Stimulated activated CD8-positive, alpha-beta memory T cell treated with anti-CD3 and anti-CD28 coated beads, Interleukin-7, amount 100 ng/mL, for 48 hours (primary cell): ENCODE measurements at places on chromosomes 3 and 15.

GRCh38 chr15:77112838-77113504, 42.1 kb upstream of the TSPAN3 start:
- no peak for DNase-seq

DNA sequence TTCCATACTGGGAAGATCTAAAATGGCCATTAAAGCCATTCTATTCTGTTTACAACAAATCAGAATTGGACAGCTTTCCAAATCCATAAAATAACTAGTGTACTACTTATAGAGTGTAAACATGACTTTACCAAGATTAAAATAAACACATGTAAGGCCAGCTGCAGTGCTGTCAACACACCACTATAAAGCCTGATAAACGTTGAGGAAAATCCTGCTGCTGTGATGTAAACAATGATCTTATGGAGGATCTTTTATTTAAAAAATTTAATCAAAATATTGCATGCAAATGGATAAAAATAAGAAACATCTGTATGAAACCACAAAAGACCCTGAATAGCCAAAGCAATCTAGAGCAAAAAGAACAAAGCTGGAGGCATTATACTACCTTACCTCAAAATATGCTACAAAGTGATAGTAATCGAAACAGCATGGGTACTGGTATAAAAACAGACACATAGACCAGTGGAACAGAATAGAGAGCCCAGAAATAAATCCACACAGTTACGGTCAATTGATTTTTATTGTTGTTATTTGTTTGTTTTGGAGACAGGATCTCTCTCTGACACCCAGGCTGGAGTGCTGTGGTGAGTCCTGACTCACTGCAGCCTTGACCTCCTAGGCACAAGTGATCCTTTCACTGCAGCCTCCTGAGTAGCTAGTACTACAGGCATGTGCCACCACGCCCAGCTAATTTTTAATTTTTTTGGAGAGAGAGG, 428.8 kb upstream of the C2CD4B start:
- no peak for DNase-seq

DNA sequence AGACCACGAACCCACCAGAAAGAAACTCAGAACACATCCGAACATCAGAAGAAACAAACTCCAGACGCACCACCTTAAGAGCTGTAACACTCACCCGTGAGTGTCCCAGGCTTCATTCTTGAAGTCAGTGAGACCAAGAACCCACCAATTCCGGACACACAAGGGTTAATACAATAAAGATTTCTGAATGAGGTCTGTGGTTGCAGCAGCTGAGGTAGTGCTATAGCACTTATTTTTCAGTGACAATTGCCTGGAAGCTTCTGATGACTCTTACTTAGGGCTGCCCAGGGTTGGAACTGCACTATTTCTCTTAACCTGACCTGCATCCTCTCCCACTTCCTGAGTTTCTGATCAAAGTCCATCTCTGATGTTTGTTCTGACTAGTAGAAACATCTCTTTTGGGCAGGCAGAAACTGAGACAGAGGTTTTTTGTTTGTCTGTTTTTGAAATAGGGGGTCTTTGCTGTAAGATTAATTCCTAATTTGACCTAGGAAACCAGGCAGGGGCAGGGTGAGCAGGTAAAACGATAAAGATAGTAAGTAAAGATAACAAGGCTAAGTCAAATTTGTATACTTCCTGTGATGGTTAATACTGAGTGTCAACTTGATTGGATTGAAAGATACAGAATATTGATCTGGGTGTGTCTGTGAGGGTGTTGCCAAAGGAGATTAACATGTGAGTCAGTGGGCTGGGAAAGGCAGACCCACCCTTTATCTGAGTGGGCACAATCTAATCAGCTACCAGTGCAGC, 169.1 kb downstream of the GAP43 start:
- no peak for DNase-seq

DNA sequence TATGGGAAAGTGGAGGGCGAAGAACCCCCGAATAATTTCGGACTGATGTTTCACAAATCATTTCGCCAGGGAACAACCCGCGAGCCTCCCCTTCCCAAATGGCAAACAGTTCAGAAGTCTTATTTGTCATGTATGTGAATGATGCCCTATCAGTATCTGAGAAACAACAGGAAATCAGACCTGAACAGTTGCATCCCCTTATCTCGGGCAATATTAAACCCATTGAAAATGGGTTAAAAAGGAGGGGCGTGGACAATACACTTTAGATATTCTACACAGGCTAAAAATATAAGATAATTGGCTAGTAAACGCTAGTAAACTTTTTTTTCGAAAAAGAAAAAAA, 1003.3 kb upstream of the NR2F2 start:
- no peak for DNase-seq

GRCh38 chr15:94367726-94368535, 136.6 kb downstream of the MCTP2 start:
- DNase-seq = no peak

DNA sequence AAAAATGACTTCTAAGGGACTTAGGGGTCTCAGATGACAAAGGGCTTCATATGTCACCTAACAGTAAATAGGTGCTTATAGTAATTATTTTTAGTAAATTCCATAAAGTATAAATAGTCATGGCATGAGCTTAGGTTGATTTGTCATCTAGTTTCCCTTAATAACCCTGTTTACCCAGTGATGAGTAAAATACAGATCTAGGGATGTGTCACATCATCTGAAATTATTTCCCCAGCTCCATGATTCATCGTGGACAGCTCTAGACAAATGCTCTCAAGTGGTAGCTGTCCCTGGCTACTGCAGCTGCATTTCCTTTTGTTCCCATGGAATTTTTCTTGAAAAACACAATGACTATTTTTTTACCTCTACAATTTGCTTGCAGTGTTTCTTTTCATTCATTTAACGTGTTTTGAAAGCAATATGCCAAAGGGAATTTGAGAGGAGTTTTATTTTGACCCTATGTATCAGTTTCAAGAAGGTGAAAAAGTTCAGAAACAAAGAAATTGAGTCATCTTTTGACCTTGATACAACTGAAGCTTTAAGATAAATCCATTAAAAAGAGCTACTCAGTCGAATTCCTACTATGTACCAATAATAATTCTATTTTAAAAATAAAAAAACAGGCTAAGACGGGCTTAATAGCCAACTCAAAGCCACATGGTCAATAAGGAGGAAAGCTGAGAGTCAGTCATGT, 241.6 kb downstream of the KCNMB2 start:
- DNase-seq = no peak

- no peak for DNase-seq
Measured at GRCh38 chr3:192212979-192213378, 514.4 kb downstream of the FGF12 start.

- DNase-seq = no peak
Measured at GRCh38 chr3:38638354-38638753, 11.1 kb downstream of the SCN5A start.

DNA sequence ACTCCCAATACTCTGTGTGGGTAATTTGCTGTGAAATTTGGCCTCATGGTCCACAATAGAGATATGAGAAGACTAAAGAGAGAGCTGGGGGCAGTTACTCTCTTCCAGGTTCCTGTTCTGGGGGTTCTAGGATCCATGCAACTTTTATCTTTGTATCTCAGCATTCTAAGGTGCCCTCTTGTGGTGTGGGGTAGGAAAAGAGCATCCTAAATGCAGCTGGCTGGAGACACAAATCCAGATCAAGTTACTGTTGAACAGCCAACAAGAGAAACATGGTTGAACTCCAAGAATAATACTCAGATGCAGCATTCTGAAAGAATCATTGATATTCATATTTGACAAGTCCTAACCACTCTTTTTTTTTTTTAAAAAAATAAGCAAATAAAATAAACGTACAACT, 238.2 kb downstream of the GREM1 start:
- no peak for DNase-seq

DNA sequence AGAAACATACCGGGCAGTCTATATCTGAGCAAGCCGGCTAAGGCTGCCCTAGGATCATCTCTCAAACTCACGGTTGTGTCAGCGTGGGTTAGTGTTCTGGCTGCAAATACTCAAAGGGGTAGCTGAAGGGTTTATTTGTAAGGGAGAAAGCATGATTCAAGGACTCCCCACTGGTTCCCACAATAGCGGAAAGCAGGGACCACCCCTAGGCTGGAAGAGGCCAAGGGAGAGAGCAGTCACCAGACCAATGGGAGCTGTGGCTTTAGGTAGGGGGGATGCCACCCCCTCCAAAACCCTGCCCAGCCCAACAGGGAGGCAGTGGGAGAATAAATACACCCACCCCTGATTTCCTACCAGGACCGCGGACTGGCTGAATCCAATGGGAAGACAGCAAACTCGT, 7.3 kb upstream of the LMCD1 start:
- DNase-seq = no peak

DNA sequence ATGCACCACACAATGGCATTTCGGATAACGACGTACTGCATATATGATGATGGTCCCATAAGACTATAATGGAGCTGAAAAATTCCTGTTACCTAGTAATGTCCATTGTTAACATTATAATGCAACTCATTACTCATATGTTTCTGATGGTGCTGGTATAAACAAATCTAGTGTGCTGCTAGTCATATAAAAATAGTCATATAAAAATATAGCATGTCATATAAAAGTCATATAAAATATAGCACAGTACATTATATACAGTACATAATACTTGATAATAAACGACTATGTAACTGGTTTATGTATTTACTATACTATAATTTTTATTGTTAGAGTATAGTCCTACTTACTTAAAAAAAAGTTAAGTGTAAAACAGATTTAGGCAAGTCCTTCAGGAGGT, 50.6 kb downstream of the HACD2 start:
- no peak for DNase-seq

- peak; percentile 96 for DNase-seq
Measured at GRCh38 chr3:119498186-119499011, at the start of gene TIMMDC1. Gene TIMMDC1 (plus strand): TSS chr3:119498547. CDS start chr3:119498734, 187 bp downstream.

DNA sequence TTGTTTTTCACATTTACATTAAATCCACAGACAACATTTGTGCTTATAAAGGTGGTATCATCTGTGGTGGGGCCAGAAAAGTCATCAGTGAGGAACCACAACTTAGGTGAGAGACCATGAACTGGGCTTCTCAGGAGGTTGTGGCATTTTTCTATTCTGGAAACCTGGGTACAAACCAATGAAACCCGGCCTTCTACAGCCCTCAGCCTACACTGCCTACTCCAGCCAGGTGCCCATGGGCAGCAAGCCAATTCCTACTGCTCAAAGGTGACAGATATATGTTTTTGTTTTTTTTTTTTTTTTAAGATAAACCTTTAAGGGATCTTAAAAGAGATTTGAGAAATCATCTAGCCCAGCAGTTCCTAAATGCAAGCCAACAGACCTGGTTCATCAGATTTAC, 20.3 kb downstream of the SPG21 start:
- no peak for DNase-seq

DNA sequence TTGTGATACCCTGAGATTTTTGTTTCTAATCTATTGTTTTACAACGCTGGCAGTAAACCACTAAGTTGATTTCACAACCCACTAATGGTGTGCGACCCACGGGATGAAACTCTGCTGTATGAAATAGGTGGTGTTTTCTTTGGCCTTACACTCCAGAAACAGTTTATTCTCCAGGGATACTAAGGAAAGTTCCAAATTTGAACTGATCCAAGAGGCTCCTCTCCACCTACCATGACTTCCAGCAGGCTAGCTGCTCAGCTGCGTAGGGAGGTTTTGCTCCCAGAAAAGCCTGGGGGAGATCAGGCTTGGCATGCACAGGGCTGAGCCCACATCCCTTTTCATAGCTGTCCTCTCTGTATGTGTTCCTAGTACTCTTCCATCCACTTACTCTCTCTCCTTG, 71.5 kb downstream of the FAM174B start:
- no peak for DNase-seq

- no peak for DNase-seq
Measured at GRCh38 chr15:67936258-67936657, 96.4 kb upstream of the RNU6-1 start.

DNA sequence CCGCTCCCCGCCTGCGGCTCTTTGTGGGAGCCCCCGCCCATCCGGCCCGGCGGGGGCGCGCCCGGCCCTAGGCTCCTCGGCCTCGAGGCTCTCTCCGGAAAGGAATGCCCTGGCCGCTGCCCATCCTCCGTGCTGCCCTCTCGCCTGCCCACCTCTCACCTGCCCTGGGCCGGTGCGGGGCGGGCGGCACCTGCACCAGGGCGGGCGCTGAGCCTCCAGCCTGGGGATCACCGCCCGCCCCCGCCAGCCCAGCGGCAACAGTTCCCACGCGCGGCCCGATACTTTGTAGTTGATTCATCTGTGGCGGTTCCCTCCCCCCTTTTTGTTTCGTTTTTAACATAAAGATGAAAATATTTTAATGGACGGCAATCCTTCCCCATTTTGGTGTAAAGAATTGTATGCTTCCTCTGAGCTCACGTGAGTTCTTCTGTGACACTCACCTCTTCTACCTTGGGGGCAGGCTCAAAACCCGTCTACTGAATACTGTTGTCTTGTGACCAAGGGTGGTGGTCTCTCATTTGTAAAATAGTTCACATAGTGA, 1.9 kb downstream of the KLF13 start:
- peak; percentile 77 for DNase-seq

- DNase-seq = no peak
Measured at GRCh38 chr15:64869501-64869900, 27.8 kb downstream of the PLEKHO2 start.

GRCh38 chr3:31999907-32000439, 18.4 kb downstream of the ZNF860 start:
- no peak for DNase-seq

DNA sequence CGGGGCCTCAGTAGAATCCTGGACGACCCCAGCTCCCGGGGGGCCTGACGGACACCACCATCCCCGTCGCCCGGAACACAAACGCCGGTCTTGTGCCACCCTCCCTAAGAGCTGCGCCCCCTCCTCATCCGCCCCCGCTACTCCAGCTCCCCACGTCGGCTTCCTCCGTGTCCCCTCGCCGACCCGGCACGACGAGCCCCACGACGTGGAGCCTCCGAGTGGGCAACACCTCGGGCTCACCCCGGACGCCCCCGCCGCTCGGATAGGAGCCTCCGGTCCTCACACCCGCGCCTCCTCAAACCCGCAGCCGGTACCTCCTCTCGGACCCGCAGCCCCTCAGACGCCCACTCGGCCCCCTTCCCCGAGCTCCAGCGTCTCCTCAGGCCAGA, 525 bp downstream of the NPTN start:
- no peak for DNase-seq

GRCh38 chr15:42577514-42578031, 2.2 kb downstream of the STARD9 start:
- no peak for DNase-seq

DNA sequence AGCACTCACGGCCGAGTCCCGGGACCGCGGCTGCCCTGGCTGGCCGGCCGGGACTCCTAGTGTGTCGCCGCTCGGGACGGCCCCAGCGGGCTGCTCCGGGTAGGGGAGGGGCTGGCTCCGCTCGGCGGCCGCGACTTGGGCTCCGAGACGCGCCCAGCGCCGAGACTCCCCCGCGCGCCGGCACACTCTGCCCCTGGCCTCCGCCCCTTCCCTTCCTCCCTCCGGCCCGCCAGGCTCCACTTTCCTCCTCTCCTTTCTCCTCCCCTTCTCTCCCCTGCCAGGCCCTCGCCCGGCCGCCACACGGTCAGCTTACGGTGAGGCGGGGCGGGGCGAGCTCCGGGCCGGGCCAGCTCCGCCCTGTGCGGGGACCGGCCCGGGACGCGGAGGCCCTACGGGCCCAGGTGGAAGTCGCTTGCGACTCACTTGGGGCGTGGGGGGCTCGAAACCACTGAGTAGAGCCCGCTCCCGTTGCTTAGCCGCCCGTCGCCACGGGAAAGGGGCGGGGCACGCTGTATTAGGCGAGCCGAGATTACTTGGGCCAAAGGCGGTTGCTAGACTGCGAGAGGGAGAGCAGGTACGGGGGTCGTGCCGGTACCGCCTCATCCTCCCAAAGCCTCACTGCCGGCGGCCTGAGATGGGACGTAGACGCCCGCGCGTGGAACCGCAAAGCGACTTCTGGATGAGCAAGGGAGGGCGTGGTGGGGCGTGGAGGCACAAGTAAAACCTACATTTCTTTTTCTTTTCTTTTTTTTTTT, at the start of gene ITGB5:
ITGB5 (minus strand) TSS at position 189 of the 755 bp plus-strand sequence. CDS start 365 bp downstream, outside the sequence.
- DNase-seq = no peak

- DNase-seq = no peak
Measured at GRCh38 chr3:60399861-60400845, 851.1 kb downstream of the FHIT start.
